ENCODE measurements at places on chromosomes 2 and 18.

DNA sequence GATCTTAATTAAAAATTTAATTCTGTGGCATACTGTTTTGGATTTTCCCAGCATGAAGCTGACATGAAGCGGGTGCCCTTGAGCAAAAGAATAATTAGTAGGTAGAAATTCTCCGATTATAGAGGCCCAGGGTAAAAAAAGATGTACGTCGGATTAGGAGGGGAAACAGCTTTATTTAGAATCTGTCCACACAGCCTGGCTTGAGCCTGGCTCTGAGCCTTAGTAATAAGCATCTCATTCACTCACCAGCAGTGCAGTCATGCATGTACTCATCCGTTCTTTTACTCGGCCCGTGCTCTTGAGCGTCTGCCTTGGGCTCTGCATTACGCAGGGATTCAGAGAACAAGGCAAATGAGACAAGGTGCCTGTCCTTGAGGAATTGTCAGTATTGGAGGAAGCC is 219.3 kb downstream of the AGAP1 start:
- no peak for DNase-seq

- no peak for DNase-seq
Observed at GRCh38 chr2:97005353-97005752, 19.0 kb upstream of the FAM178B start.

DNA sequence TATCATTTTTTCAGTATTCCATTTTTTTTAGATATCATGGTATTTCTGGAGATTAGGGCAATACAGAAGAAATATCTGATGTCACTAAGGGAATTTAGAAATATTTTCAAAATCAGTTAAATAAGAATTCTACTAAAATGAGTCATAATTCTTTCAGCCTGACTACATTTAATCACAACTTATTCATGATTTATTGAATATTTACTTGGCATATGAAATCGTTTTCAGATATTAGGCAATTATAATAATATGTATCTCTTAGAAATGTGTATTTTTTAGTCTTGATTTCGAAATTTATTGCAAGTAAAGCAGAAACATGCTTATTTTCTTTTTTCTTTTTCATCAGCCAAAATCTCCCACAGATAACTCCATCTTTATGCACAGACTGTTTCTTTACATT is 142.2 kb downstream of the CCDC102B start:
- no peak for DNase-seq

GRCh38 chr2:194587739-194588270 is 1069.2 kb upstream of the SLC39A10 start:
- DNase-seq = no peak

DNA sequence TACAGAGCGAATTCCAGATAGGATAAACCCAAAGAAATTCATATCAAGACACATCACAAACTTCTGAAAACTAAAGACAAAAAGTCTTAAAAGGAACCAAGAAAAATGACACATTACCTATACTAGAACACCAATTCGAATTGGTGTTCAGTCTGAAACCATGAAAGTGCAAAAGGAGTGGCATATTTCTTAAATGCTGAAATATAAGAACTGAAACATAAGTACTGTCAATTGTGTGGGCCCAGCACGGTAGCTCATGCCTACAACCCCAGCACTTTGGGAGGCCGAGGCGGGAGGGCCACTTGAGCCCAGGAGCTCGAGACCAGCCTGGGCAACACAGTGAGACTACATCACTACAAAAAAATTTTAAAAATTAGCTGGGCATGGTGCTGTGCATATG is 43.4 kb downstream of the TMEM131 start:
- no peak for DNase-seq

DNA sequence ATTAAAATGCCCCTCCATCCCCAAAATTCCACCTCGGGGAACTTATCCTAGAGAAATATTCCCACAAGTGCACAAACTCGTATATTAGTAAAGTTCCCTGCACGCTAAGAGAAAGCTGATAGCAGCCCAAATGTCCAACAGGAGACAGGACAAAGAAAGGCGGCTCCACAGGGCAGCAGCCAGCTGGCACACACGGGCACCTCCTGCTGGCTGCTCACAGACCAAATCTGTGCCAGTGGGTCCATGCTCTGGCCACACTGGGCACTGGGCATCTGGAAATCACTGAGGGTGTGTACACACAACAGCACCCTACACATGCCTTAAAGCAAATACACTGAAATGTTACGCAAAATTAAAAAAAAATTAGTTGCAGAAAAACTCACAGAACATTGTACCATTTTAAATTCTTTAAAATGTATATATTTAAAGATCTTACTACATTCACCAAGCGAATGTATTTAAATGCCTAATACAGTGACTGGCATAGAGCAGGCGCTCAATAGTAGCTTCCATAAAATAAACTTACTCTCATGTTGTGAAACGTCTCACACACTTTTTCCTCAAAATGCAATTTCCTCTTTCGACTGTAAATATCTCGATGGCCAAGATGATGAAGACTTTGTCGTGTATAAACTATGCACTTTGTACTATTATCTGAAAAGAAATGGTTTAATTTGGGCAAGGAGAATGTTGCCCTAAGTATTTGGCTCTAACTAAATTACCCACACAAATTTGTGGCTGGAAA is 19.4 kb downstream of the ZNF516 start:
- DNase-seq = no peak

- no peak for DNase-seq
Observed at GRCh38 chr2:229901819-229902218, 20.0 kb downstream of the TRIP12 start.

- DNase-seq = peak; percentile 49
Observed at GRCh38 chr2:112880696-112881095, 30.3 kb upstream of the IL37 start.

- DNase-seq = no peak
Observed at GRCh38 chr2:128416109-128416785, 97.6 kb upstream of the HS6ST1 start.

- no peak for DNase-seq
Observed at GRCh38 chr2:132037527-132038178, 124.1 kb downstream of the ANKRD30BL start.

DNA sequence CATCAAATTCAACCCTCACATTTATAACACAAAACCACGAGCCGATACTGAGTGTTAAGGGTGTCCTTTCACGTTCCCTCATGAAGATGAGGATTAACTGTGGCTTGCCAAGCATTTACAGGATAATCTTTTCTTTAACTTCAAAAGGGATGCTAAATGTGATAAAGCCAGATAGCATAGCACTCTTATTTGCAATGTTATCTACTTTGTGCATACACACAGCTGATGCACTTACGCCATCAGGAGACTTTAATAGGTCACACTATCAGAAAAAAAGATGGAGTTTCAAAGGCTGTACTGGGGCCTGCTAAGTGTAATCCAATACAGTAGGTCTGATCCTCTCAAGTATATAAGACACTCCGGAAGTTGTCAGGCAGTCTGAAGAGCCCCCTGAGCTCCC is 572.7 kb downstream of the PIK3C3 start:
- no peak for DNase-seq

DNA sequence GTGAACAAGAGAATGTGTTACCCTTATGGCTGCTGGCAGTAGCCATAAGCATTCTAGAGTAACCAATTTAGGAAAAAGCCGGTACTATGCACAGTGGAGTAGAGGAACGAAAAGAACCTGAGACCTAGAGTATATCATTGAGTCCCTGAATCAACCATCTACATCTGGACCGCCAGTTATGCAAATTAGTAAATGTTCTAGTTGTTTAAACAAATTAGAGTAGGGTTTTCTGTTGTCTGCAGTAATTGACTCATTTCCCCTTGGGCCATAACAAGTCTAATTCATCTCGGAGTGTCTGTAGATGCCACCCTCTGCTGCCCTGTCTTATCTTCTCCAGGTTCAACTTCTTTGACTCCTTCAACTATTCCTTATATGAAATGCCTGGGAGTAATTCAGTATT is 60.1 kb upstream of the CAPN13 start:
- no peak for DNase-seq

GRCh38 chr2:189613077-189613636 is 32.6 kb upstream of the SLC40A1 start:
- no peak for DNase-seq

- no peak for DNase-seq
Observed at GRCh38 chr2:238947243-238947760, 99.4 kb downstream of the TWIST2 start.

GRCh38 chr18:12005538-12006487 is 24.5 kb downstream of the IMPA2 start:
- DNase-seq = no peak

- DNase-seq = no peak
Observed at GRCh38 chr18:62745089-62745751, 29.9 kb downstream of the PHLPP1 start.

GRCh38 chr2:38146275-38146906 is 70.4 kb upstream of the CYP1B1 start:
- DNase-seq = peak; percentile 78

GRCh38 chr18:59952283-59953007 is 52.6 kb downstream of the PMAIP1 start:
- no peak for DNase-seq

- no peak for DNase-seq
Observed at GRCh38 chr2:170324640-170325046, 146.7 kb downstream of the MYO3B start.

DNA sequence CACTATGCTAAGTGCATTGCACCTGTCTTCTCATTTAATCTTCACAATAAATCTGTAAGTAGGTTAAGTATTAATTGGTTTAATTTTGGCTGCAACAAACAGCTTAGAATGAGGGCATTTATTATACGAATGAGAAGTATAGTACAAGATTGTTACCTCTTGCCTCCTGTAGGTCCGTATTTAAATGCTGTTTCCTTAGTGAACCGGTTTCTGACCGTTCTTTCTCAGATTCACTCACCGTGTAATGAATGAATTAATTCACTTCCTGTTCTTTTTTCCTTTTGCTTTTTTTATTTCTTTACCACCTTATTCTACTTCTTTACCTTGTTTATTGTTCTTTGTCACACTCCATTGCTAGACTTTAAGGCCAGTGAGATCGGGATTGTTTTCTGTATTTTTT is 153.8 kb upstream of the RASGRP3 start:
- DNase-seq = no peak

DNA sequence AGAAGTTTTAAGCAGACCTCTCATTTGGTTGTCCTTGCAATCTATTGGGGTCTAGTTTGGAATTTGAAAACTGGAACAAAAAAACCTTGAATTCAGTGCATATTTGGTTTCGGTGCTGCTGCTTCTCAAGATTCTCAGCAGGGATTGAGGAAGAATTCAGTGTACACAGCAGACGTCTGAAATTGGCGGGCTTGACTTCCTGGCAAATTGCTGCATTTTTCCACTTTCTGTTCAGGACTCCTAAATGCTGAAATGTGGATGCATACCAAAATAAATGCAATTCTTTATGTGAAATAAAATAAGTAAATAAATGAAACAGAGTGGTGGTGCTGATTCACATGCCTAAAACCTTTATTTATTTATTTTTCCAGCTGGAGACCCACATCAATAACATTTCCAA is 332.4 kb upstream of the KYNU start:
- no peak for DNase-seq

DNA sequence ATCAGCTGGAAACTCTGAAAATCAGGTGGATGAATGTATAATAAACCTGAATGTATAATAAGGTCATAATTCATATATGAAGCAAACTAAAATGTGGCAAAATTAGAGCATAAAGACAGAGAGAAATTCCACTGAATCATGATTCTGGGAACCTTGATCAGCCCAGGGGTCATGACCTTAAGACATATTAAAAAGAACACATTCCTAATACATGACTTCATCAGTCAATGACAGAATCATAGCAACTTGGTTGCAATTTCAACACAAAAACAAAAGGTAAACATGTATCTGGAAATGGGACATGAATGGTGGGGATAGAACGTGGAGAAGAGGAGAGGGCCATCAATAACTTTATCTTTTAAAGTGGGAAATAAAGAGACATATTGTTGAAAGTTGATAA is 17.6 kb downstream of the AFF3 start:
- DNase-seq = no peak

DNA sequence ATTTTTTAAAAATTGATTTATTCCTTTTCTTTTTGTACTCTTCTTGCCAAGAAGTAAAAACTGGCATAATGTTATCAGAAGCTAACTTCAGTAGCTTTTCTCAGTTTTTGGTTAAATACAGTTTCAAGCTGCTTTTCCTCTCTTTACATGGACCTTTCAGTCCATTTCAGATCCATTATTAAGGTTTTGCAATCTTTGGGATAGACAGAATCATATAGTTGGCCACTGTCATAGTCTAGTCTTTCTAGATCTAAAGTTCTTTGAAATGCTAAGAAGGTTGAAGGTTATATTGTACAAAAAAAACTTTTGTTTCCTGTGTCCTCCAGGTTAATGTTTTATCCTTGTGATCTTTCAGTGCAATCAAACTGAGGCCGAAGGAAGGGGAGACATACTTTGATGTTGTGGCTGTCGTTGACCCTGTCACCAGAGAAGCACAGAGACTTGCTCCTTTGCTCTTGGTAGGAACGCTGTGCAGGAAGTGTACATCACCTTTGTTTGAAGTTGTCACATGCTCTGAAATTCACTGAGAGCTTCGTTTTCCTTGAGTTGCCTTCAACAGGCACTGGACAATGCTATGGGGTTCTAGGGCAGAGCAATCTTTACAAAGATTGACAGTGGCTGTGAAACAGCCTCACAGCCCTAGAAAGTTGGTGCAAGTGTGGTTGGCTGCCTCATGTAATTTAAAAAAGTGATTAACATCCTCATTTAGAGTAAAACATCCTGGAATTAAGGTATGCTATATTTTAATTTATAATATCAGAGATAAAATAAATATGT is 79.1 kb downstream of the UGGT1 start:
- DNase-seq = no peak

DNA sequence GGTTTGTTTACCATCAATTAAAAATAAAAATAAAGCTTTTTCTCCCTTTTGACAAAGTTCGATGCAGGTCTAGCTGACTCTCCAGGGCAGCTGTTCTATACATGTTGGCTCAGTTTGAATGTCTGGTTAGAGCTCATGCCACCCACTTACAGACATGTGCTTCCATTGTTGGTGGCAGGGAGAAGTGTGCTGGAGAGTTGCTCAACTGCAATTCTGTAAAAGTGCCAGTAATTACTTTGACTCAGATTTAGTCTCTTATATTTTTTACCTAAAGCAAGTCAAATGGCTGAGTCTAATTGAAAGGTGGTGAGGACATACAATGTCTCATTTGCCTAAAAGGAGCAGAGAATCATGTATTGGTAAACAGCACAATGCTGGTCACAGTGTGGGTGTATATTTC is 609.1 kb upstream of the SYT4 start:
- no peak for DNase-seq

- DNase-seq = no peak
Observed at GRCh38 chr18:54127759-54128378, 96.6 kb downstream of the MBD2 start.

- DNase-seq = no peak
Observed at GRCh38 chr2:120497261-120497977, 151.5 kb downstream of the INHBB start.

GRCh38 chr2:122927197-122927596 is 1097.9 kb upstream of the CNTNAP5 start:
- DNase-seq = no peak

DNA sequence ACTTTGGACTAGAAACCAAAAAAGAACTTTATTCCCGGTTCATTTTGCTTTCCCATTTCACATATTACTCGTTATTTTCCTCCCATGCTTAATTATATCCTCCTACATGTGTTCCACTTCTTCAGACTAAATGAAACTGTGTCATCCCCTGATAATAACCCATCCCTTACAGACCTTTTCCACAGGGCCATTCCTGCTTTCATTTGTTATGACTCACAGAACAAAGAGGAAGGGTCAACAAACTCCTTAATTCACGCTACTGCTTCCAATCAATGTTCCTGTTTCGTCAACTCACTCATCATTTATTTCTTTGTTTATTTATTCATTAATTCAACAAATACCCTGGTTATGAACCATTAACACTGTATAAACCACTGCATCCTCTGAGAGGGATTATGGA is 104.5 kb downstream of the ZEB2 start:
- DNase-seq = no peak
